ENCODE measurements at places on chromosomes 7 and 10.

GRCh38 chr7:1140476-1141104 lies 19.4 kb downstream of the ZFAND2A start:
- DNase-seq, result no peak

DNA sequence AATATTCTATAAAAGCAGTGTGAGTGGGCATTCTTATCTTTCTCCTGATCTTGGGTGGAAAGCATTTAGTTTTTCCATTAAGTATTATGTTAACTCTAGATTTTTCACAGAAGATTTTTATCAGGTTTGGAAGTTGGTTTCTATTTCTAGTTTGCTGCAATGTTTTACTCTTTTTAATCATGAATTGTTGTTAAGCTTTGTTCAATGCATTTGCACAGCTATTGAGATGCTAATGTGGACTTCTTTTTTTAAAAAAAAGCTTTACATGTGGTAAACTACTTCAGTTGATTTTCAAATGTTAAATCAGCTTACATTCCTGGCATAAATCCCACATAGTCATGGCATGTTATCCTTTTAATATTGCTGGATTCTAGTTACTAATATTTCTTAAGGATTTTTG lies 363.6 kb upstream of the NRP1 start:
- no peak for DNase-seq

GRCh38 chr10:70571636-70572439 lies 30.7 kb downstream of the PRF1 start:
- no peak for DNase-seq

DNA sequence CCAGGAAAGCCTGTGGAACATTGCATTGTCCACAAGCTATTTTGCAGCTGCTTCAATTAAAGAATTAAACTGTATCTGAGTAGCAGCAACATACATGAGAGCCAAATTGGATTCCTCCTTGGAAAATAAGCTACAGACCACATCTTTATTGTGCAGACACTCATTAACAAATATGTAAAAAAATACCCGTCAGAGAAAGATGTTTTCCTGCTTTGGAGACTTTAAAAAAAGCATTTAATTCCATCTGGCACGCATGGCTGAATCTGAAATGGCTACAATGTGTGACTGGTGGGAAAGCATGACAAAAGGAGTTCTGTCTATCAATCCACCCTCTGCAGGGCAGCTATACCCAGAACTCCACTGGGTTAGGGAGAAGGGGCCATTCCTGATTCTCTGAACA lies 73.1 kb upstream of the HPS1 start:
- DNase-seq, result no peak

DNA sequence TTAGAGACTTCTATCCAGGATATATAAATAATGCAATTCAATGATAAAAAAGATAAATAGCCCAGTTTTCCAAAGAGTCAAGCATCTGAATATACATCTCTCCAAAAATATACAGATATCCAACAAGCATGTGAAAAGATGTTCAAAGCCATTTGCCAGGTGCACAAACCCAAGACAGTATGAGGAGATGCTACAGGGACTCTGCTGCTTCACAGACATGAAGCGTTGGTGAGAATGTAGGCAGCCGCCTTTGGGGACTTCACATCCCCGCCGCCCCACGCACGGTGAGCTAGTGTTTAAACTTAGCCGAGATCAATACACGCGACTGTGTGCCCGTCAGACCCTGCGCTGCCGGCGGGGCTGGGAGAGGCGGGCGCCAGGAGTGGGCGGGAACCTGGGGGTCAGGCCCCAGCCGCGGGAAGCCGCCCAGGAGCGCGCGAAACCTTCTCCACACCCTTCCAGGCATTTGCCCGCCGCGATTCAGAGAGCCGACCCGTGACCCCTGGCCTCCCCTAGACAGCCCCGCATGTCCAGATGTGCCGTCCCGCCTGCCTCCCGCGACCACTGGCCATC lies 927 bp upstream of the ALOX5 start:
- DNase-seq, result peak; percentile 12

- DNase-seq, result no peak
Observed at GRCh38 chr7:49187543-49188268, 263.4 kb downstream of the CDC14C start.

DNA sequence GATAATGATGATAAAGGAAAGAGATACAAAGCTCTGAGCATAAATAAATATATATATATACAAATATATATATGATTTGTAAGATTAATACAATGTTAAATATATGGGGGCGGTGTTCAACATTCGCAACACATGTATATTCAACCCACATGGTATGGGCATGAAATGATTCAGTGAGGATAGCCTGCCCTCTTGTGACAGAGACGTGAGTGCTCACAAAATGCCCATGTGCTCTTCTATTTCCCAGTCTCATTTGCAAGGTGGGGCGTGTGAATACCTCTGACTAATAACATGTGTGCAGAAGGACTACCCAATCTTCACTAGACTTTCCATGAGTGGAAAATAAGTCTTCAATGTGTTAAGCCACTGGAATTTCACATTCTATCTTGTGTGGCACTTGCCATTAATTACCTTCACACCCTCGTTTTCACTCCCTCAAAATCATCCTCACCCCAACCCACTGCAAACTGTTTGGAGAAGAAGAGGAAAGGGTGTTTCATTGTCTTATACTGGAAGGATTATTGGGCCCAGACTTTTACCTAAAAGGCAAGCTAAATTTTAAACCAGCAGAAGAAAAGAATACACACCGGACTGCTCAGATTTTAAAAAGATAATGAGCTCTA lies 26.9 kb downstream of the ASAH2 start:
- DNase-seq, result no peak

DNA sequence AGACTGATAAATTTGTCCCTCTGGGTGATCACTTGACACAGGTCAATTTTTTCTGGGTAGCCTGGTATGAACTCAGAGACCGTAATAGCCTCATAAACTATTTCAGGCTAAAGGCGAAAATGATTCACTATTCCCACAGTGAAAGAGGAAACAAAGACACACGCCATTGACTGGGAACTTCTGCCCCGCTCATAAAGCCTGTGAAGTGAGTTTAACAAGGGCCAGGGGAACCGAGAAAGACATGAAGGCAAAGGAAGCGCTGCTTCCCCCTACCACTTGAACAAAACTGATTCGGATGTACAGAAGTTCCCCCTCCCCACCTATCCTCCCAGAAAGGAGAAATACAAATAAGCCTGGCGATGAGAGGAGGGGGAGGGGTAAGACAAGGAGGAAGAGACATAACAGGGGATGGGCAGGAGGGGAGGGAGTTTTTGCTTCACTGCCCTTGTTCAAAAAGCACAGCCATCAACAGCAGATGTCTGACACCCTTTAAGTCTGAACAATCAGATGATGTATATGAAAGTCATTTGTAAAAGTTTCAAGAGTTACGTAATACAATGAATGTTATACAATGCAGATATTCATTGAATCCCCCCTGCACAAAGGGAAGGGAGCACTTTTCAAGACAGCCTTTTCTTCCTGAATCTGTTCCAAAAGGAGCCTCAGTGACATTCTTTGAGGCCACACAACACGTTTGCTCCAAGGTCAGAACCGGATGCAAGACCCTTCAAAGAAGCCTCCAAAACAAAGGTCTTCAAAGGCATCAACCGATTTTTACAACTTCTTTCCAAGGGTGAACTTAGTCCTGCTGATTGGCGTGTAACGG lies 734 bp downstream of the ABCB4 start:
- no peak for DNase-seq

DNA sequence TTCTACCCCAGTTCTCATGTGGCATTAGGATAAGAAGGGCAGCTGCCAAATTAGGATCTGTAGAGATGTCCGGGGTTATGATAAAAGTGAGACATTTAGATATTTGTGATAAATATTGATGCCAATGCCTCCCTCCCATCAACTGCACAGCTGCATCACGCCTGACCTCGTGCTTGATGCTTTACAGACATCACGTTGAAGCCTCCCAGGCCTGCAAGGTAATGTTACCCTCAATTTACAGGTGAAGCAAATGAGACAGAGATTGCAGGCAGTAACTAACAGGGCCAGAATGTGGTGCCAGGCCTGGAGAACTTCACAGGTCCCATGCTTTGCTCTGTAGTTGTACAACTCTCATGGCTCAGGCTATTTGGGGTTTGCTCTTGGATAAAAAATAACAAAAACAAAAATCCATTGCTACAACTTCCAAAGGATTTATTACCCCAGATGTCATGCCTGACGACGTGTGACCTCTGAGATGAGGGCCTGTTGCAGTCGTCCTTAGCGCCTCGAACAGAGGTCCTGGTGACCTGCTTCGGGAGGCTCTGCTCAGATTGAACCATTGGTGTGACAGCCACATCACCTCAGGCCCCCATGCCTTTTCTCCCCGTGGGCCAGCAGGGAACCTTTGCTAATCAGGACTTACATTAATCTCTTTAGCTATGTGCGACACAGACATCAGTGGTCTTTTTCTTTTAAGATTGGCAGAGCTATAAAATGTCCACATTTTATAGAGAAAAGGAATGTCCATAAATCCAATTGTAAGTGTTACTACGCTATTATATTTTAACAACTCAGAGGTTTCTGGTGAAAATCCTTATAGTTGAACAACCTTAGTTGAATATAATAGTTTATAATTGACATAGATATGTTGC lies 169.3 kb downstream of the ADAM12 start:
- DNase-seq, result no peak

- DNase-seq, result no peak
Observed at GRCh38 chr10:119803264-119803663, 69.4 kb downstream of the MCMBP start.

DNA sequence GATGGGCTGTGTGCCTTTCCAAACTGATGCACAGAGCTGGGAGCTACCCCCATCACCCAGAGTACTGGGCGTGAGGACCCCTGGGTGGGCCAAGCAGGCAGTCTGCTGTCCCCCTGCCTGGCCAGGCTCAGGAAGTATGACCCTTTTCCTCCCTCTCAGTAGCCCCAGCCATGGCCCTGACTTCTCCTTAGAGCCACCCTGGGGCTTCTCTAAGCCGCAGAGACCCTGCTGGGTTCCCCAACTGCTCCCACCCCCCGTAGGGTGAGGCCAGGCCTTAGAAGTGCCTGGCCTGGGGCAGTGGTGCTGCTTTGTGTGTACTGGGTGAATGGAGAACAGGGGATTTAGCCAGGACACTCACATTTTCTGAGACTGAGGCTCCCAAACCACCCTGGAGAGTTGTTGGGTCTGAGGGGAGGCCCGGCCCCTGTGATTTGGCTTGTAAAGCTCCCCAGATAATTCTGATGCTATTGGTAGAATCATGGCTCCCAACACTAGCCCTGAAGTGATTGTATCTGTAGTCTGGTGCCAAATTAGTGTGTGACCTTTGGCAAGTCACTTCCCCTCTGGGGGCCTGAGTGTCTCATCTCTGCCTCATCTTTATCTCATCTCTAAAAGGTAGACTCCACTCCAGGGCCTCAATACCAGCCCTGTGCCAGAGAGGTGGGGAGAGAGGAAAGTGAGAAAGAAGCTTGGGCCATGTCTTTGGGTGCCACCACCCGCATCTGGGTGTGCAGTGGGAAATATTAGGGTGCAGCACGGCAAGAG lies 99.7 kb upstream of the PPIF start:
- no peak for DNase-seq

DNA sequence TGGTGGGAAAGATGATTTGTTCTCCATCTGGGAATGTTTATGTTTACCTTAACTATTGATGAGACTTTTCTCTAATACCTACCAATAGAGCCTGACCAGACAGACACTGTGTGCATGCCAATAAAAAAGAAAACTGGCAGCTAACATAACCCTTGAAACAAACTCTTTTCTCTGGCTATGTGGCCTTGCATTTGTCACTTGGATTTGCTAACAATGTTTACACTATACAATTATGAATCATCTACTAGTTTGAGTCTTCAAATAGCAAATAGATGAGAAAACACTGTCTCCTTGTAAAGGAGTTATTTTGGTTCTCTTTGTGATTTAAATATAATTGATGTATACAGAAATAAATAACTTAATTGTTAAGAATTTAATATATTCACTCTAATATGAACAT lies 273.1 kb downstream of the SEMA3D start:
- DNase-seq, result no peak

DNA sequence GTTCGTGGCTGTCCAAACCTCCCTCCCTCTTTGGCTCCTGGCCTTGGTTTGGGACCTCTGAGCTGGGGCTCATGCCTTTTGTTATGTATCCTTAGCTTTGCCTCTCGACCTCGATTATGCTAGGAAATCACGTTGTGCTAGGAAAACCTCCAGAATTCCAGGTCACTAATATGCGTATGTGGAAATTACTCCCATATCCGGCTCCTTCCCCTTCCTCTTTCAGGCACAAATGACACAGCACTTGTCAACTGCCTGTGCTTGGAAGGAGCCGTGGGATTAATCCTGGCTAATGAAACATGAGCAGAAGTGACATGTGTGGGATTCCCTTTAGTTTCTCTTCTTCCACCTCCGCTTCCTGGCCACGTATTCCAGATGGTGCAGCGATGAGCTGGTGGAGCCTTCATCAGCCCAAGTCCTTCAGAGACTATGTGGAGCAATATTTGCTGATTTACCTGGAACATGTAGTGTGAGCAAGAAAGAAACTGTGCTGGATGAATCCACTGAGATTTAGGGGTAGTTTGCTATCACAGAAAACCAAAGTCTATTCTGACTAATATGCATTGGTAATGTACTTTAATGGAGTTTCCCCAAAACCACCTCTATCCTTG lies 149.2 kb downstream of the REEP3 start:
- DNase-seq, result no peak

DNA sequence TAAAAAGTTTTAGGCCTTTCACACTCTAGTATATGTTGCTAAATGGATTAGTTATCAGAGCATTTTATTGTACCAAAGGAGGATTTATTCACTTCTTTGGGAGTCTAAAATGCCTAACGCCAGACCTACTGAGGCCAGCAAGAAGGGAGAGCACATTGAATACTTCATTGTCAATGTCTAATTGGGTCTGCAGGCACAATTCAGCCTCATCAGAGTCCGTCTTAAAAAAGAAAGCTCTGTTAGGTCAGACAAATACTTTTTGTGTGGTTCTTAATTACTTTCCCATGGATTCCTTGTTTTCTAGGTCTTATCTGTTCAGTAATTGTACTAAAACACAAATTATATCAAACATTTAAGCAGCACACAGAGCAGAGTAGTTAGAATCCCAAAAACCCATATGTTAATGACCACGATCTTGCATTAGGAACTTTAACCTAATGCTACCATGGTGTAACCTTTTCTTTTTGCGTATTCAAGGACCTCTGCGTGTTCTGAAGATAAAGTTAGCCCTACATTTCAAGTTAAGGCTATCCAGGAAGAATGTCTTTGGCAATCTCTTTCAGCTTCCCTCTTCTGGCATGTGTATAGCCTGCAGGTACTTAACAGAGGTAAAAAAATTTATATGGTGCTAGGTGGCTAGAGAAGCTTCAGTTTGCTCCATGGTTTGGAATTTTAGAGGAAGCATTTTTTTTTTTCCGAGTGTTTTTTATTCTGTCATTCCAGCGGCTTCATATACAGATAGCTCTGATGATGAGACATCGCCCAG lies 45.7 kb upstream of the STRIP2 start:
- no peak for DNase-seq

All from stimulated activated CD4-positive, alpha-beta T cell treated with anti-CD3 and anti-CD28 coated beads, Interleukin-1b, Interleukin-23, amount 100 ng/mL, for 4 hours (primary cell).